Transverse colon (tissue), 4 donors: ENCODE measurements at places on chromosomes 5 and 9. TPM values are rescaled to one million over a fixed set of nuclear protein-coding genes. Genes with fewer than 3 reads are reported as not detected.

The TEX48 gene
- not detected for total RNA-seq

DNA sequence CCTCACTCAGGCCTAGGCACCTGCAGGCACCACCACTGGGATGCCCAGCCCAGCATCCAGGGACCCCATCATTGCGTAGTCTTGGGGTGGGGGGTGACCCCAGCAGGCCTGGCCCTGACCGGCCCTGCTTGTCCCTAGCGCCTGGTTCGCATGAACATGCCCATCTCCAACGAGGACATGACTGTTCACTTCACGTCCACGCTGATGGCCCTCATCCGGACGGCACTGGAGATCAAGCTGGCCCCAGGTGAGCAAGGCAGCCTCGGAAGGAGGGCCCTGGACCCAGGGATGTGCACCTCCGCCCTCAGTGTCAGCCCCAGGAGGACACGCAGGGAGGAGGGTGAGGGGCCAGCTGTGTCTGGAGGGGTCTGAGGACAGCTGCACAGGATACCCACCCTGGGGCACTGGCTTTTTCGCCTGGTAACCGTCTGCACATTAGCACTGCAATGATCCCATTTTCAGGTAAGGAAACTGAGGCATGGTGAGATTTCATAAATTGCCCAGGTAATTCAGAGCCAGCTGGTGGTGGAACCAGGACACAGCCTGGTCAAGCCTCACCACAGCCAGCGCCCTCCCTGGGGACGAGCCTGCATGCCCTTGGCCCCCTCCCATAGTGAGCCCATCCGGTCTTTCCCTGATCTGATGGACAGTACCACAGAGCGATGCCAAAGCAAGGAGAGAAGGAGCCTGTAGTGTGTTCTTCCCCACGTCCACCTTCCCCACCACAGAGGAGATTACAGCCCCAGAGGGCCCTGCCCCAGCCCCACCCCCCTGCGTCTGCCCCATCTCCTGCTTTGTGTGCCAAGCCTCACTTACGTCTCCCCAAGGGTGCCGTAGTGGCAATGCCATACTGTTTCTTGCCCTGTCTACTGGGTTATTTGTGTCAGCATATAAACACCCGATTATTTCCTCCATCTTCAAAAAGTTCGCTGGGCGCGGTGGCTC is 228.3 kb downstream of the CACNA1B start:
- H3K4me1 ChIP-seq = no peaks in the 10 kb centered on the region
- H3K27me3 ChIP-seq = no peaks in the 10 kb centered on the region
- H3K4me3 ChIP-seq = no peak overlapping the region

DNA sequence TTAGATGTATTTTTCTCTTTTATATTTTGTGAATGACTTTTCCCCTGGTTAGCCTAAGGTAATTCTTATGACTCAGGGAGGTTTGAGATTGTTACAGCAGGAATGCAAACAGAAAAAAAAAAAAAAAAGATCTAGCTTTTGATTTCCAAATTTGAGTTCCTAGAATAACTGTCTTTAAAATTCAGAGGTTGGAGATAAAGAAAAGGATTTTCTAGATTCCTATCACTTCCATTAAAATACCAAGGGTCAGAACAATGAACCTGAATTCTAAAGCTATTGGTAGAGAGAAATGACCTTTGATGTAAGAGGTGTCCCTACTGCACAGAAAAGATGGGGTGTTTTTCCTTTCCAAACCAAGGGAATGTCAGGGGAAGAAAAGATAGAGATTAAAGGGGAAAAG is 262.5 kb downstream of the DOCK8 start:
- H3K4me1 ChIP-seq = no peaks in the 10 kb centered on the region
- DNase-seq = no peak
- no peaks in the 10 kb centered on the region for H3K27me3 ChIP-seq
- H3K4me3 ChIP-seq = no peak overlapping the region
- no peak overlapping the region for H3K27ac ChIP-seq

DNA sequence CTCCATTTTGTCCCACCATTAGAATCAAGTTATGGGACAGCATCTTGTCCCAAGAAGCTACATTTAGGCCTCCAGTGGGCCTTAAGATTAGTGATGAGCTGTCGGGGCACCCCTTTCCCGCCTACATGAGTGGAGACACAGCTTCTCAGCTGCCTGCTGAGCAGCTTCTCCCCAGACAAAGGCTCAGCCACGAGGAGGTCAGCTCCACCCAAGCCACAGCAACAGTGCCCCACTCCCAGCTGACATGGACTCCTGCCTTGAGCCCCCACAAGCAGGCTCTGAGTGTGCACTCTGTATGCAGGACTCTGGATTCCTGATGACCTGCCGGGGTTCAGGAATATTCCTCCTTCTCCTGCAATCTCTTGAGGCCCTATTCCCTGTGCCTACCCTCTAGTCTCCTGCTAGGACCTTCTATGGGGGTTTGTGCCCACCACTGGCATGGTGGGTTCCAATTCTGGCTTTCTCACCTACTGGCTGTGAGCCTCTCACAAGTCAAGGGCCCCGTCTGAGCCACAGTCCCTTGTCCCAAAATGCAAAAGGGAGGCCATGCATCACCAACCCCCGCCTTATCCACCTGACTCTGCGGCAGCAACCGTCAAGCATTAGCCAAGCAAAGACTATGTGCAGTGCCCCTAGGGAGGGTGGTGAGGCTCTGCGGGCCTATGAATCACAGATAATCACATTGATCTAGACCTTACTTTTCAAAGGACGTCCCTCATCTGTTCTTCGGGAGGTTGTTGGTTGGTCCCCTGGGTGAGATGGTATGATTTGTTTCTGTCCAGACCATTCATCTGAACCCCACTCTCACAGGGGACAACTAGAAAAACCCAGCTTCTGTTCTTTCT is 269.1 kb downstream of the MED10 start:
- H3K27me3 ChIP-seq = no peaks in the 10 kb centered on the region
- H3K4me1 ChIP-seq = no peaks in the 10 kb centered on the region
- no peak overlapping the region for H3K27ac ChIP-seq
- no peak for DNase-seq
- no peak overlapping the region for H3K4me3 ChIP-seq
- H3K36me3 ChIP-seq = no peaks in the 10 kb centered on the region

The SNX2 gene
- total RNA-seq = 337 TPM

DNA sequence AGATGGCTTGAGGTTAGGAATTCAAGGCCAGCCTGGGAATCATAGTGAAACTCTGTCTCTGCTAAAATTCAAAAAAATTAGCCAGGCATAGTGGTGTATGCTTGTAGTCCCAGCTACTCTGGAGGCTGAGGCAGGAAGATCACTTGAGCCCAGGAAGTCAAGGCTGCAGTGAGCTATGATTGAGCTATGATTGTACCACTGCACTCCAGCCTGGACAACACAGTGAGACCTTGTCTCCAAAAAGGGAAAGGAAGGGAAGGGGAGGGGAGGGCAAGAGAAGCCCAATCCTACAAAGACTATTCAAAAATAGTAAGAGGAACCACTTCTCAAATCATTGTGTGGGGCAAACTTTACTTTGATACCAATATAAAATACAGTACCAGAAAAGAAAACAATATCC is 11.2 kb downstream of the SEMA4D start:
- H3K27ac ChIP-seq = no peak overlapping the region
- H3K36me3 ChIP-seq = no peaks in the 10 kb centered on the region
- H3K4me1 ChIP-seq = no peaks in the 10 kb centered on the region
- no peak for DNase-seq

The PCDHGA2 gene
- 0.68 TPM for total RNA-seq

DNA sequence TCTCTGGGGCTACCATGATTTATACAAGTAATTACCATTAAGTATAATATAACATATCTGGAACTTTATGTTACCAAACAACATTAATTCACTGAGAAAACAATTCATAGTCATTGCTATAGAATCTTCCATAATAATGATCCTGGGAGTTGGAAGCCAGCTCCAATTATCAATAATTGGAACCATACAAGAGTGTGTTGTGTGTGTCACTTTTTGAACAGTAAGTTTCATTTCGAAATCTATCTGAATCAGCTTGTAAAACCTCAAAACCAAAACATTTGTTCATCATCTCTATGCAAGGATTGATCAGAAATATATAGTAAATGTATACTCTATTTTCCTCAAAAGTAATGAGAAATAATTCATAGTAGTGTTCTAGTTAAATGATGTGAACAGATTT is 348.1 kb downstream of the ARL15 start:
- DNase-seq = no peak
- no peaks in the 10 kb centered on the region for H3K27me3 ChIP-seq

GRCh38 chr9:97802276-97802675 is 50.8 kb upstream of the FOXE1 start:
- peaks cover 60% of the 10 kb centered on the region for H3K27me3 ChIP-seq
- no peaks in the 10 kb centered on the region for H3K36me3 ChIP-seq
- no peak for DNase-seq
- H3K4me3 ChIP-seq = no peak overlapping the region
- H3K27ac ChIP-seq = no peak overlapping the region

DNA sequence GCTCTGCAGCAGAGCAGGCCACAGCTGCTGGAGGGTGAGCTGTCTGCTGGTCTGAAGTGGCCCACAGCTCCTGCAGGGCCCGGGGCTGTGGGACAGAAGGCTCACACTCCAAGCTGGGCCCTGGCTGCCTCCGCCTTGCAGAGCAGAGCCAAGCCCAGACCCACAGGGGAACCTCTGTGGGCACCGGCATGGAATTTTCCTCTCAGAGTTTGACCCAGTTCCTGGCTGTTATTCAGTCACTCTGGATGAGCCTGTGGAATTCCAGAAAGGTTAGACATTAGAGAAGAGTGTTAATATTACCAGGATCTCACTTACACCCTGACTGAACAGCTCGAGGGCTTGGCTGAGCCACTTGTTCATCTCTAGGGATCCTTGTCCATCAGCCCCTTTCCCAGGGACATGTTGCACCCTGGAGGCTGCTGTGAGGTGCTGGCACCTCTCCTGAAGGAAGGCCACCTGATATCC is 17.5 kb downstream of the IL9 start:
- no peaks in the 10 kb centered on the region for H3K4me1 ChIP-seq
- H3K4me3 ChIP-seq = no peak overlapping the region
- H3K36me3 ChIP-seq = no peaks in the 10 kb centered on the region
- no peak for DNase-seq

- no peaks in the 10 kb centered on the region for H3K4me1 ChIP-seq
- DNase-seq = no peak
- H3K36me3 ChIP-seq = no peaks in the 10 kb centered on the region
- H3K4me3 ChIP-seq = no peak overlapping the region
Measured at GRCh38 chr9:19424176-19424779, 15.5 kb downstream of the ACER2 start.

- H3K27ac ChIP-seq = no peak overlapping the region
- H3K36me3 ChIP-seq = no peaks in the 10 kb centered on the region
- no peaks in the 10 kb centered on the region for H3K4me1 ChIP-seq
- H3K27me3 ChIP-seq = no peaks in the 10 kb centered on the region
- no peak overlapping the region for H3K4me3 ChIP-seq
- DNase-seq = no peak
Measured at GRCh38 chr5:94769996-94770395, 151.5 kb downstream of the SLF1 start.

DNA sequence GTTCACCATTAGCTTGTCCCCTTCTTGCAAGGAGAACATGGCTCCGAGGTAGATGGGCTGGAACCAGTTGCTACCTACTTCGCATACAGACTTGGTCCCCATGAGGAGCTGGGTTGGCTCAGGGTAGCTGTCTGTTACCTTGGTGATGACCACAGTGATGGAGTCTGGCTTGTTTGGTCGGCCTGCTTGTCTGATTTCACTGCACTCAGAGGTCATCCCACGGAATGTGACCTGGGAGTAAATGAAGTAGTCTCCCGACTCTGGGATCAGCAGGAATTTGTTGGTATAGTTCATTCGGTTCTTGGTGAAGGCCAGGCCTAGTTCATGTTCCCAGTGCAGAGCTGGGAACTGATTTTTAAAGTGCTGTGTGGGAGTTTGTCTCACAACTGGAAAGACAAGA is 15.3 kb downstream of the TNFSF15 start:
- no peaks in the 10 kb centered on the region for H3K4me1 ChIP-seq
- no peak overlapping the region for H3K4me3 ChIP-seq
- H3K36me3 ChIP-seq = no peaks in the 10 kb centered on the region
- no peak for DNase-seq
- H3K27me3 ChIP-seq = no peaks in the 10 kb centered on the region
- no peak overlapping the region for H3K27ac ChIP-seq

- peaks cover 32% of the 10 kb centered on the region for H3K27me3 ChIP-seq
- H3K27ac ChIP-seq = peak within 1 kb of the TSS; percentile 61
- DNase-seq = peak; percentile 43
- no peaks in the 10 kb centered on the region for H3K36me3 ChIP-seq
- H3K4me1 ChIP-seq = peaks cover 14% of the 10 kb centered on the region
- peak within 1 kb of the TSS; percentile 68 for H3K4me3 ChIP-seq
Measured at GRCh38 chr5:122311961-122312590, at the start of gene SNCAIP. SNCAIP (plus strand) TSS chr5:122312237; CDS start chr5:122391135, 78,898 bp downstream.

- no peaks in the 10 kb centered on the region for H3K4me1 ChIP-seq
- no peak within 1 kb of the TSS for H3K27ac ChIP-seq
- H3K27me3 ChIP-seq = peaks cover 98% of the 10 kb centered on the region
- no peak for DNase-seq
- no peak within 1 kb of the TSS for H3K4me3 ChIP-seq
Measured at GRCh38 chr9:137138722-137139467, at the start of gene GRIN1. GRIN1 (plus strand) TSS chr9:137139154; CDS start chr9:137139487, 333 bp downstream.

- no peak overlapping the region for H3K27ac ChIP-seq
- DNase-seq = no peak
- H3K36me3 ChIP-seq = no peaks in the 10 kb centered on the region
- no peaks in the 10 kb centered on the region for H3K4me1 ChIP-seq
- no peak overlapping the region for H3K4me3 ChIP-seq
- no peaks in the 10 kb centered on the region for H3K27me3 ChIP-seq
Measured at GRCh38 chr5:125812651-125813050, 610.6 kb upstream of the GRAMD2B start.

The ARSK gene
- 0.40 TPM for total RNA-seq

- no peak overlapping the region for H3K4me3 ChIP-seq
- H3K4me1 ChIP-seq = no peaks in the 10 kb centered on the region
- peak overlapping the region; percentile 46 for H3K27ac ChIP-seq
- no peaks in the 10 kb centered on the region for H3K27me3 ChIP-seq
- DNase-seq = no peak
Measured at GRCh38 chr9:15155323-15155722, 151.7 kb downstream of the TTC39B start.

GRCh38 chr5:7364226-7364875 is 31.6 kb upstream of the ADCY2 start:
- no peaks in the 10 kb centered on the region for H3K36me3 ChIP-seq
- no peak overlapping the region for H3K27ac ChIP-seq
- no peaks in the 10 kb centered on the region for H3K4me1 ChIP-seq
- H3K4me3 ChIP-seq = no peak overlapping the region

The ELOVL7 gene
- total RNA-seq = 17.1 TPM

The LCN2 gene
- 8.6 TPM for total RNA-seq

DNA sequence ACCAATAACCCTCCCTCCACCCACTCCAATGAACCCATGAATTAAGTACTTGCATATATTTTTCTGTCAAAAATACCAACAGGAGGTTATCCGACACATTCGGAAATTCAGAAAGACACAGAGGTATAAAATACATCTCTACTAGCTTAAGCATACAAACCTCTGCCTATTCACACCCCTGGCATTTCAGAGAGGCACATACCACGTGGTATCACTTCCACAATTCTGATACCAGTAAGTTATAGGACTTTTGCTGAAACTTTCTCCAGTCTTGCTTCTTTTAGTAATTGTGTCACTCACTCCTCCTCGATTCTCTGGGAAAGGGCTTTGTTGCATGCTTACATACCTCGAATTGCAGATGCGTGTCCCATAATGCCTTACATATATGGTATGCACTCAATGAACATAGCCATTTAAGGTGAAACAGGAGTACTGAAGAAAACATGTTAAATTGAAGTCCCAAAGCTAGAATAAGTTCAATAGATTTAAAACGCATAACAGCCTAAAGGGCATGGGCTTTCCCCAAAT is 58.1 kb downstream of the TLE1 start:
- no peaks in the 10 kb centered on the region for H3K27me3 ChIP-seq
- no peak overlapping the region for H3K4me3 ChIP-seq
- no peak overlapping the region for H3K27ac ChIP-seq
